ENCODE measurements at places on chromosomes 13 and 19. TPM values are rescaled to one million over a fixed set of nuclear protein-coding genes. Genes with fewer than 3 reads are reported as not detected.

Gene OR10H1
- 0.08 TPM for total RNA-seq

GRCh38 chr19:40774916-40775631 is at the start of gene MIA:
Gene MIA, plus strand, starts transcription at chr19:40775521. Its CDS starts 22 bp downstream, at chr19:40775543.
- DNase-seq = no peak

GRCh38 chr19:7292352-7292949 is 1.8 kb downstream of the INSR start:
- no peak for DNase-seq

Gene IGFL2
- total RNA-seq = not detected

Gene SLC25A41
- not detected for total RNA-seq

GRCh38 chr13:30415430-30416030 is 6.8 kb upstream of the UBE2L5 start:
- DNase-seq = no peak

Gene ZNF787
- total RNA-seq = 36.9 TPM

Gene ZNF723
- not detected for total RNA-seq

Gene CFD
- 47.5 TPM for total RNA-seq

DNA sequence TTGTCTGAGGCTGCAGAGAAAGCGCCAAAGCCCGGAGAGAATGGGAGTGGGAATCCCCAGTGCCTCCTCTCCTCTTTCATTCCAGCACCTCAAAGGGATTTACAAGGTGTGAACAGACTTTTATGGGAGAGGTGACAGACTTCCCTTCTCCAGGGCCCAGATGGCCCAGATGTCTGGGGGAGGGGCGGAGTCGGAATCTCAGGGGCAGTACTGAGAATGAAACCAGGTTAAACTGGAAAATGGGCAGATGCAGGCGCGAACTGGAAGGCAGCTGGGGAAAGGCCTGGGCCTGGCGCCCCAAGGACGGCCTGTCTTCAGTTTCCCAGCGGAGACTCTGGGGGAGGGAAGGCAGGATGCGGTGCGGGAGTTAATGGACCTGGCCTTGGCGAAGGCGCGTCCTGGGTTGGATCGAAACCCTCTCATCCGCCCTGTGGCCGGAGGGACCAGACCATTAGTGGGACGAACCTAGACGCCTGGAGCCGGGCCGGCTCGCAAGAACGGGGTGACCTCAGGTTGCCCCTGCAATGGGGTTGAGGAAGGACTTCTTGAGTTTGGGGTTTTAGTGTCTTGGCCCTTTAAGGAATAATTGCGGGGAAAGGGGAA is 592 bp upstream of the TRIP10 start:
- peak; percentile 63 for DNase-seq

Gene SRRM5
- total RNA-seq = 0.24 TPM

GRCh38 chr19:28318469-28319179 is 894.3 kb downstream of the UQCRFS1 start:
- no peak for DNase-seq

GRCh38 chr13:64928696-64929499 is 2301.2 kb downstream of the PCDH9 start:
- DNase-seq = no peak

DNA sequence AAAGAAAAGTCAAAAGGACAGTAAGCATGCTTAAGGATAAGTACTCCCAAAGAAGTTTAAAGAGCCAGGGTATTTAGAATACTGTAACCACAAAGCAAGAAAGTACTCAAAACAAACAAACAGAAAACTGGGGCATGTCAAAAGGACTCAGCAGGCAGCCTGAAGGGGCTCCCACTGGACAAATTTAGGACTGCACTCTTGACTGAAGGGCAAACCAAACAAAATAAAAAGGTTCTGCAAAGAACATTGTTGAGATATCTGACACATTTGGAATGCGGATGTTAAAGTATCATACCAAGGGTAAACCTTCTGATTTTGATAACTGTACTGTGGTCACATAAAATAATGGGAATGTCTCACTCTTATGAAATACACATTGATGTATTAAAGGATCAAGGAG is 157.4 kb downstream of the TNFSF13B start:
- no peak for DNase-seq

- no peak for DNase-seq
Observed at GRCh38 chr13:84366506-84366905, 484.2 kb upstream of the SLITRK1 start.

- DNase-seq = no peak
Observed at GRCh38 chr13:30720172-30720869, 15.0 kb upstream of the ALOX5AP start.

Gene BST2
- 84.8 TPM for total RNA-seq

DNA sequence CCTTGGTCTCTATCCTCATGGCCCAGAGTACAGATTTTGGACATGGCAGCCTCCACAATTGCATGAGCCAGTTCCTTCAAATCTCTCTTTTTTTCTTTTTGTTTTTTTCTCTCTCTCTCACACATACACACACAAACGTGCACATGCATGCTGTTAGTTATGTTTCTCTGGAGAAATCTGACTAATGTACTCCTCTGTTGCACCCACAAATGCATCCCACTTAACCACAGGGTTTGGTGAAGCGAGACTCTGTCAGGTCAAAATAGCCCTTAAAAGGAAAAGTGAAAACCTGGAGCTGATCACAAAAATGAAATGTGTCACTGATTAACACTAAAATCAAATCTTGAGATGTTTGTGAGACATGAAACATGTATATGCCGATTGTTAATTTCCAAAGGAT is 374.6 kb upstream of the ARGLU1 start:
- no peak for DNase-seq

Gene KANK3
- total RNA-seq = 16.9 TPM

DNA sequence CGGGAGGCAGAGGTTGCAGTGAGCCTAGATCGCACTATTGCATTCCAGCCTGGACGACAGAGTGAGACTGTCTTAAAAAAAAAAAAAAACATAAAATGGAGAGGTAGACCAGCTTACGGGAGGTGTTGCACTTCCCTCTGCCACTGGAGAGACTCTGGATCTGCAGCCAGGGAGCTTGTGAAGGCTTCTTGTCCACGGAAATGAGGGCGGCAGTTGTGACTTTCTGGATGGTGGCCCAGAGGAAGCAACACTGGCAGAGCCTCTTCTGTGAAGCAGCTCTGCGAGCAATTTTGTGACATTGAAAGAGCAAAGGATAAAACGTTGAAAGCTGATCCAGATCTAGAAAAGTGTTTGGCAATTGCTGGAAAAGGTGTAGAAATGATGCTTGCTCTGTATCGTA is 10.4 kb downstream of the SPINT2 start:
- DNase-seq = no peak

DNA sequence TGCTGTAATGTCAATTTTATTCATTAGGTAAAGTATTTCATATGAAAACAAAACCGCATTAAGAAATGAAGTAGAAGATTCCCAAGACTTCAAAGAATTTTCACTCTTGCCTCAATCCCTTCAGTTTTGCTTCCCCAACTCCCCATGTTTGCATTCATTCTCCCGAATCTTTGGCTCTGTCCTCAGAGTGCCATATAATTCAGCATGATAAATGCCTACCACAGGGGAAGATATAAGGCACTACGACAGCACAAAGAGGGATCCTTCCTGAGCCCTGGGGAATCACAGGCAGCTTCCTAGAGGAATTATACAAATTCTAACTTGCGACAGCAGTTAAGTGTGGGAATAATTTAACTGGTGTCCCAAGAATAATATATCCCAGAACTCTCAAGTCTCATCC is 68.5 kb downstream of the TSC22D1 start:
- no peak for DNase-seq

DNA sequence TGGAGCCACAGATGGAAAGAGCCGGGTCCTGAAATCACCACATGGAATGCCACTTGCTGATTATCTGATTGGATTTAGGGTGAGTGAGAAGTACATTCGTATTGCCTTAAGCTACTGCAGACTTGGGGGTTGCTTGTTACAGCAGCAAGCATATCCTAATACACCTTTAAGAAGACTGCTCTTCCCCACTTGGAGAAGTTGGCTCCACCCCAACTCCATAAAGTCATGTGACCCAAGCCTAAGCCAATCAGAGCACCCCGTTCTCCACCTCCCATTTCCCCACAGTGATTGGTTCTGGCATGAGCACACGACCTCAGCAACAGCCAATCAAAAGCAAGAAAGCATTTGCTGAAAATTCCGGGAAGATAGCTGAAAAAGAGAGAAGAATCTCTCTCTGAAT is 23.1 kb downstream of the CACNA1A start:
- no peak for DNase-seq

DNA sequence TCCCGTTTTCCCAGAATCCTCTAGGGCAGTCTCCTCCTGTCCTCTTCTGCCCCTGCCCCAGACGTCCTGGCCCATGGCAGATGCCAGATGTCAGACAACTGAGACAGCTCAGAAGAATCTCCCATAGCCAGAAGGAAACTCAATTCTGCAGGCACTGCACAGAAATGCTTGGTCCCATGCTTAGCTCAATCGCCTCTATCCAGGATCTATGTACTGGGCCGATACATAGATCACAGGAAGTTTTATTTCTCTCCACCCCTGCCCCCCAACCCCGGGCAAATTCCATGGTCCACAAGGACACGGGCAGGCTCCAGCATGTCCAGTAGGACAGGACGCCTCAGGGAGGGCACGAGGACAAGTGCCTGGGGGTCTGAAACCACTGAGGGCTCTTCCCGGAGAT is 4.8 kb downstream of the MBD3 start:
- DNase-seq = no peak

- DNase-seq = no peak
Observed at GRCh38 chr19:51460164-51460992, 2.1 kb upstream of the SIGLEC8 start.

DNA sequence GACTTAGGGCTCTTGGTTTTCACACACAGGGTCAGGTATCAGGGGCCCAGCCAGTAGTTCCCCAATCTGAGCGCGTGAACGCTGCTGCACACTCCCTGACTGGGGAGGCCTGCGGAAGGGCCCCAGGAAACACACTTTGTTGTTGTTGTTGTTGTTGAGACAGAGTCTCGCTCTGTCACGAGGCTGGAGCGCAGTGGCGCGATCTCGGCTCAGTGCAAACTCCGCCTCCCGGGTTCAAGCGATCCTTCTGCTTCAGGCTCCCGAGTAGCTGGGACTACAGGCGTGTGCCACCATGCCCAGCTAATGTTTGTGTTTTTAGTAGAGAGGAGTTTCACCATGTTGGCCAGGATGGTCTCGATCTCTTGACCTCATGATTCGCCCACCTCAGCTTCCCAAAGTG is 190.4 kb upstream of the GPR12 start:
- DNase-seq = no peak

DNA sequence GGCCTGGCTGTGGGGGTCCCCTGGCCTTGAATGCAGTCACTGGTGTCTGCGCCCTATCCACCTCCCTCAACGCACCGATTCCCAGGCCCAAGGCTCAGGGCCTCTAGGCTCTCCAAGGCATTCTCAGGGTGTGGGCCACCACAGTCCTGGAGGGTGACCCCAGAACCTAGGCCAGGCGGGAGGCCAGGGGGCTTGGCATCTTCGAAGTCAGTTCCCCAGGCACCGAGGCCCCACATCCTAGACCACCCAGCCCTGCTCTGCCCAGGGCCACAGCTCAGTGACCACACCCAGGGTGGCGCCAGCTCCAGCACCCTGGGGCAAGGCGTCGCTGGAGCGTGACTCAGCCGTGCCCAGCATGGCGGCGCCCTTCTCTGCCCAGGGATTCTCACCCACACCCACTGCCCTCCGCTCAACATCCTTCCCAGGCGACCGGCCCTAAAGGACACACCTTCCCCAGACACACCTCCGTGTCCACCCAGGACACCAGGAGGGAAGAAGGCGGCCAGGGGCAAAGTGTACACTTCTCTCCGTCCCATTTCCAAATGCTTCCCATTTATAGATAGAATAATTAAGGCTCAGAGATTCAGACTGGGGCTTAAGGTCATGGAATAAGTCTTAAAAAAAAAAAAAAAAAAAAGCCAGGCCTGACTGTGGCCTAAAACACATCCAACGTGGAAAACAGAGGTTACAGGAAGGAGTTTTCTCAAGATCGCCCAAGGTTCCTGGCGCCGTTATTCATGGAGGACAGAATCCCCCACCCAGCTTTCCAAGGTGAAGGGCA is 36.4 kb upstream of the NANOS3 start:
- DNase-seq = peak; percentile 74

- DNase-seq = no peak
Observed at GRCh38 chr19:7772752-7773291, 9.8 kb downstream of the CLEC4M start.

- DNase-seq = no peak
Observed at GRCh38 chr13:100211016-100211710, 122.3 kb downstream of the PCCA start.

GRCh38 chr13:97106323-97106722 is 112.0 kb upstream of the OXGR1 start:
- DNase-seq = no peak

Gene IL27RA
- 38.4 TPM for total RNA-seq

- DNase-seq = no peak
Observed at GRCh38 chr19:13611596-13611995, 105.3 kb upstream of the CACNA1A start.

- DNase-seq = peak; percentile 71
Observed at GRCh38 chr13:79194272-79194671, 211.8 kb downstream of the RBM26 start.

- DNase-seq = no peak
Observed at GRCh38 chr13:86900906-86901305, 770.3 kb upstream of the SLITRK5 start.

- DNase-seq = no peak
Observed at GRCh38 chr13:51212758-51213157, 9.4 kb upstream of the FAM124A start.

DNA sequence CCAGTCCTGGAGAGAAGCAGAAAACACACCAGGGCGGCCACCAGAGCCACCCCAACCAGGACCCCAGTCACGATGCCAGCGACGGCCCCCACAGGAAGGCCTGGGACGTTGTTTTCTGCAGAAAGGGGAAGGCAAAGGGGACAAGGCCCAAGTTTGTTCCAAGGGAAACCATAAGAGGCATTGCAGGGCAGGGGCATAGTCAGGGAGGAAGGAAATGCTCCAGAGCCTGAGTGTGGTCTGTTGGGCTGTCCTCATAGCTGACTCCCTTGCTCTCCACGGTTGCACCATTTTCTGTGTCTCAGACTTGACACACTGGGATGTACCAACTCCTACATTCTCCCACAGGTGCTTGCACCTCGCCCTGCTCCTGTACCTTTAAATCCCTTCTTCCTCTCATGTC is 5.2 kb downstream of the CEACAM4 start:
- DNase-seq = no peak
